ENCODE measurements at places on chromosomes 5 and 9.
A peak's percentile ranks its signal among the peaks of the same experiment; 100 is the strongest.

DNA sequence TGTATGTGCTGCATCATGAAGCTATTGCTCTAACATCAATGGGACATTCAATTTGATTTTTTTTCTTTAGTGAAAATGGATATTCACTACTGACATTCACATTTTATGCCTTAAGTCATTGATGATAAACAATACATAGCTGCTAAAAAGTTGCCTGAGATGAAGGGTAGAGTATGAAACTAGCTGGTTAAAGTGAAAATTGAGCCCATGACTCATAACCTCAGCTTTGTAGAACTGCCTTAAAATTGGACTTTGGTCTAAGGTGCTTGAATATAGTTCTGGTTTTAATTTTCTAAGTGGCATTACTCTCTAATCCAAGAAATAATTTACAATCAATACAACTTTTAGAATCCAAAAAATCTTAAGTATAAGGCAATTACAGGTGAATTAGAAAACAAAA, 740.4 kb upstream of the RIOK2 start:
- DNase-seq: no peak

GRCh38 chr5:147454996-147455677, 54.7 kb downstream of the DPYSL3 start:
- peak; percentile 99 for DNase-seq

- DNase-seq: no peak
Observed at GRCh38 chr5:26024774-26025173, 1013.6 kb downstream of the CDH9 start.

DNA sequence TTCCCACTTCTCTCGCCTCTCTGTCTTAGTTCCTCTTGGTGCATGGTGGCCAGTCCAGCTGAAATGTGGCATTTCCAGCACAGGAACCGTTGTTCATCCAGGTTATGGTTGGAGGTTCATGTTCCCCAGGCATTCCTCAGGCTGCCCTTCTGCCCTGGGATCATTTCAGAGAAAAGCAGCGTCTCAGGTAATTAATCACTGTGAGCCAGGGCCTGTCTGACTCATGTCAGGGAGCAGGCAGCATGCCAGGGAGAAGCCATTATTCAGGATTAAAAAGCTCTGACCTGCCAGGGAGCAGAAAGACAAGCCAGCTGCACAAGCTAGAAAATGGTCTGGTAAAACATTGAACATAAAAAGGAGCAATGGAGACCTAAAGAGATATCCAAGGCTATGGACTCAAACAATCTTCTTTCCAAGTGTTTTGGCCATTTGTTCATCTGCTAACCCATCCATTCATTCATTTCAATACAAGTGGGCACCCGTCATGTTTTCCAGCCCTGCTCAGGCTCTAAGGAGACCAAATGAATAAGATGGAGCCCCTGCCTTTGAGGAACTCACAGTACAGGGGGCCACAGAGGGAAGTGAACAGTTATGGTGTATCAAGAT, 241.4 kb downstream of the DRD1 start:
- peak; percentile 38 for DNase-seq

GRCh38 chr9:123127512-123128075, 94.1 kb downstream of the GPR21 start:
- no peak for DNase-seq

GRCh38 chr5:167578977-167579692, 712.3 kb upstream of the WWC1 start:
- peak; percentile 57 for DNase-seq

DNA sequence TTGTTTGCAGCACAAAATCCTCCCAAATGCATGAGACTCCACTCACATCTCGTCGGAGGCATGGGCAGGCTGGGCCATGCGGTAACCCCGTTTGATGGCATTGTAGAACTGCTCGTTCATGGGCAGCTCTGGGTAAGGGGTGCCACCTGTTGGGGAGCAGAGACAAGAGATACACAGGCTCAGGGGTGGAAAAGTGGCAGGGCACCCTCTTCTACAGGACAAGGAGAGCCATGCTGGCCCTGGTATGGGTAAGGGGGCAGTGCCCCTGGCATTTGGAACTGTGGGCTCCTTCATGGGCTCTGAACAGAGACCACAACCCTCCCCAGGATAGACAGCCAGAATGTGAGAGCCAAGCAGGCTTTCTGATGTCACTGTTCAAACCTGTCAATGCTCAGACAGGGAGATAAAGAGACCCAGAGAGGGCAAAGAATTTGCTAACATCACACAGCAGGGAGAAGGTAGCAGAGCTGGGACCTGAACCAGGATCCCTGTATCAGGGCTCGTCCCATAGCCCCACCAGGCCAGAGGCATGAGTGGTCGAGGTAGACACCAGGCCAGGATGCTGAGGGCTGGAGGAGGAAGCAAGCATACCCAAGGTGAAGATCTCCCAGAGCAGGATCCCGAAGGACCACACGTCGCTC, 33.2 kb upstream of the CSF1R start:
- DNase-seq: no peak

GRCh38 chr5:68012831-68013230, 202.7 kb upstream of the PIK3R1 start:
- DNase-seq: no peak

GRCh38 chr5:31855134-31856040, 216.5 kb downstream of the PDZD2 start:
- no peak for DNase-seq

GRCh38 chr5:178106556-178107239, 6.6 kb upstream of the N4BP3 start:
- no peak for DNase-seq

DNA sequence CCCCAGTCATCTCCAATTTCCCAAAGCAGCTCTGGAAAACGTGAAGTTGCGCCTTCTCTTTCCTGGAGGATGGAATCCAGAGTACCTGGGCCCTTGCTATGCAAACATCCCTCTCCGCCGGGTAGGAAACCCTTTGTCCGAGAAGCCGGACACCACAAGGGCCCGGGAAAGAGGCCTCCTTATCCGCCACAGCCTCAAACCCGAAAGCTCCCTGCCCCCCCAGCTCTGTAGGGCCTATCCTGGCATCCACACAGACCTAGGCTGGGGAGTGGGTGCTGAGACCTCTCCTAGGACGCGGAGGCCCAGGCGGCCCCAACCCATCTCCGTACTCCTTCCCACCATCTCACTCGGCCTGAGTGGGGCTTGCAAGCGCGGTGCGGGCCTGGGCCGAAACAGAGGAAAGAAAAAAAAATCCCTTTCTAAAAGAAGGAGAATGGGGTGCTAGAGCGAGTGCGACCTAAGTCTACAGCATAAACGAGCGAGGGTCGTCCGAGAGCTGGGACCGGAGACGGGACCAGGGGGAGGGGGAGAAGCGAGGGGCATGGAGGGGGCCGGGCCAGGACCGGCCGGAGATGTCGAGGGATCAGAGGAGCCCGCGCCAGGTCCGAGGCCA, 624 bp downstream of the FBXW11 start:
- no peak for DNase-seq

GRCh38 chr5:61575581-61575980, 243.5 kb downstream of the ZSWIM6 start:
- DNase-seq: no peak

GRCh38 chr9:86238861-86239770, 20.3 kb downstream of the C9orf153 start:
- peak; percentile 33 for DNase-seq

- DNase-seq: peak; percentile 47
Observed at GRCh38 chr5:93054424-93055163, 526.4 kb downstream of the NR2F1-AS1 start.

- DNase-seq: peak; percentile 90
Observed at GRCh38 chr5:158754018-158754514, 345.6 kb downstream of the EBF1 start.

- DNase-seq: no peak
Observed at GRCh38 chr5:130032807-130033206, 128.5 kb downstream of the CHSY3 start.

GRCh38 chr5:78985116-78985724, at the start of gene ARSB:
ARSB (minus strand) TSS chr5:78985310; CDS start chr5:78985248, 62 bp downstream.
- no peak for DNase-seq

GRCh38 chr5:81239613-81240012, 6.5 kb downstream of the CKMT2 start:
- DNase-seq: no peak

DNA sequence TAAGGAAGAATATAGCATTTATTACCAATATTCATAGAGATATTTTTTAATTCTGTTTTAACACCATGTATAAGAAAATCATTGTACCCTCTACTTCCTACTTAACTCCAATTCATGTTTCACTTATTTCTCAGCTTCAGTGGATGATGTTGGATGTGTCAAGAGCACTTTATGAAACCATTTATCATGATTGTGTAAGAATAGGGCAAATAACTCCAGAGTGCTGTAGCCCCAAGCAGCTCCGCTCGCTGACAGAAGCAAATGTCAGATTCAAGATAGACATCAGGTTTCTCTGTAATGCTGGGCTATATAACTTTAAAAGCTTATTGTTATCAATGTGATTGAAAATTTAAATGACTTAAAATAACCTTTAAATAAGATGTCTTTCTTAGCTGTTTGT, 50.4 kb downstream of the MAST4 start:
- peak; percentile 30 for DNase-seq

DNA sequence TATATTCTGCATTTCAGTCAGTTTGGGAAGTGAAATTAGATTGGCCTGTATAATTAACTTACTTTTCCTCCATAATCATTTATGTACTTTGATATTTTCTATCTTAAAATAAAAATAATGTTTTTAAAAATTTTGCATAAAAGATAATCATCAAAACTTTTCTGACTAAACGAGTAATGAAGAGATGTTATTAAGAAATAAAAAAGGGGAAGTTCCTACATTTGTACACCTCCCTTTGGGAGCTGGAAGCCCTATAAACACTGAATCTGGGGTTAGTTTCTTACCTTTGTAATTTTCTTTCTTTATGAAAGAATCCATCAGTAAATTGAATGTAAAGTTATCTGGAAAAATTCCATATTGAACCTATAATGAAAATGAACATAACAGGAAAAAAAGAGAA, 86.2 kb downstream of the MRPS27 start:
- no peak for DNase-seq

- no peak for DNase-seq
Observed at GRCh38 chr9:35816708-35817107, 1.9 kb upstream of the HINT2 start.

- DNase-seq: peak; percentile 37
Observed at GRCh38 chr9:109831998-109832658, 52.1 kb downstream of the PALM2AKAP2 start.

DNA sequence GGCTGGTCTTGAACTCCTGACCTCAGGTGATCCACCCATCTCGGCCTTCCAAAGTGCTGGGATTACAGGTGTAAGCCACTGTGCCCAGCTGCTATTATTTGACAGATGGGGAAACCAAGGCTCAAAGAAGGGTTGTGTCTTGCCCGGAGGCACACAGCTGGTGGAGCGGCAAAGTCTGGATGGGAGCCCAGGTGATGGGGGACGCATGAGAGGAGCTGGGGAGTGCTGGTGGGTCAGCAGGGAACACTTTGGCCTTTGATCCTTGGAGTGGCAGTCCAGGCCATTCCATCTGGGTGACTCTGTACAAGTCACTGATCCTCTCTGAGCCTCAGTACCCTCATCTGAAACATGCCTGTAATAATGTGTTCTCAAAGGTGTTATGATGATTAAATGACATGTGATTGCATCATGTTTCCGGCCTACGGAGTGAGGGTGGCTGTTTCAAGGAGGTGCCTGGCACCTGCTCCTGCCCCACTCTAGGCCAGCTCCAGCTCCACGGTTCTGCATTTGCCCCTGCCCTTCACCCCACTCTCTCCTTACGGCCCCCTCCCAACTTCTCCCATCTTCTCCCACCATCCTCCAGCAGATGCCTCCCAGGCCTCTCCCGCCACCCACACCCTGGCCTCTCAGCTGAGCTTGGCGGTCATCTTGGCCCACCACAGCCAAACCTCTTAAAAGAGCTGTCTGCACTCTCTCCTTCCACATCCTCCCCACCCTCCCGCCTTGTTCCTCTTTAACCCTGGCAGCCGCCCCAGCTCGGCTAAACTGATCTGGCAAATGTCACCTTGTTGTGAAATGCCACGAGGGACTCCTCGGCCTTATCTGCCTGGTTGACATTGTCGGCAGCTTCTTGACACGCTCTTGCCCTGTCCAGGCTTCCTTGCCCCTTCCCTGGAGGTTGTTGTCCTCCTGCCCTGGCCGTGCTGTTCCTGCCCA, 5.5 kb upstream of the DBN1 start:
- peak; percentile 91 for DNase-seq

GRCh38 chr5:28369418-28369817, 1331.0 kb upstream of the CDH9 start:
- DNase-seq: no peak

GRCh38 chr5:67206929-67207328, 10.3 kb upstream of the CD180 start:
- peak; percentile 62 for DNase-seq

DNA sequence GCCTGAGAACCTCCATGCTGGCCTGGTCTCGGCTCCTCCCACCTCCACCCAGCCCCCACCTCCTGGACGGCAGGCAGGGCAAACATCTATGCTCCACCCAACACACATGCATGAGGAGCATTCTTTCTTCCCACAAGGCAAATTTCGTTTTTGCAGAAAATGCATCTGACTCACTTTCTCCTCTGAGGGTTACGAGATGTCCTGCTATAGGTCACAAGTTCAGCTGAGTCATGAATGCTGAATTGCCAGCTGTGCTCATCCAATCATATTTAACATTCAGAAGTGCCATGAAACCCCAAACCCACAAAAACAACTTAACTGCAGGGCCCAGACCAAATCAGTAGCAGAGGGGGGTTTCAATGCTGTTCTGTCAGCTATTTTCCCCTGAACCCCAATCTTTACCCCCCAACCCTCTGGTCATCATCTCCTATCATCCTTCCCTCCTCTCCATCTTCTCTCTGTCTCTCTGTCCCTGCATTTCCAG, 39.0 kb upstream of the OSMR start:
- DNase-seq: peak; percentile 88

- no peak for DNase-seq
Observed at GRCh38 chr5:126054577-126055347, 368.4 kb upstream of the GRAMD2B start.

DNA sequence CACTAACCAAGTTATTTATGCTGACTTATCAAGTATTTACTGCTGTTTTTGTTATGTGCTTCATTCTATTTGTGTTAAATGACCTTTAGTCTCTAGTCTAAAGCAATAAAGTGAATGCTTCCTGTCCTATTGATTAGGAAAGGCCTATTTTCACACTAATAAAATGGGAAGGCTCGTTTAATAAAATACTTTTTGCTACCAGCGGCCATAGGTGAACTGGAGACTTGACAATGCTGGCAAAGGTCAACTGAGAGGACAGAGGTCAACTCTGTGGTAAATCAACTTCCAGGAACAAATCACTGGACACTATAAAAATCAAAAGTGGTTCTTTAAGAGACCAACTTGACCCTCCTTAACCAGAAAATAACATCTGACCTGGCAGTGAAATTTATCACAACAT, 634.3 kb downstream of the ISL1 start:
- no peak for DNase-seq

- DNase-seq: no peak
Observed at GRCh38 chr9:22580788-22581187, 134.2 kb downstream of the DMRTA1 start.

Data from fibroblast of the aortic adventitia (primary cell).